ENCODE measurements at places on chromosomes 5 and 9. TPM values are rescaled to one million over a fixed set of nuclear protein-coding genes. Genes with fewer than 3 reads are reported as not detected.

The STOM gene
- total RNA-seq = 162 TPM

The MORN5 gene
- total RNA-seq = not detected

The FOXD4 gene
- total RNA-seq = not detected

The CD72 gene
- 1.7 TPM for total RNA-seq

The HIGD2A gene
- 90.5 TPM for total RNA-seq

The SLC36A3 gene
- not detected for total RNA-seq

The ANXA2R gene
- total RNA-seq = 2.7 TPM

The ADGRV1 gene
- total RNA-seq = 7.1 TPM

The PCDHGA10 gene
- total RNA-seq = 6.1 TPM

The PIP5KL1 gene
- not detected for total RNA-seq

The TICAM2 gene
- total RNA-seq = 4.0 TPM

The GEMIN5 gene
- 23.9 TPM for total RNA-seq

The SNX18 gene
- 36.4 TPM for total RNA-seq

The GPR21 gene
- 2.6 TPM for total RNA-seq

The MYMK gene
- total RNA-seq = 18.3 TPM

The COL23A1 gene
- 5.4 TPM for total RNA-seq

The KDM4C gene
- 51.6 TPM for total RNA-seq

The OR13C3 gene
- not detected for total RNA-seq

The GCNT4 gene
- 0.82 TPM for total RNA-seq

The OTULINL gene
- 4.4 TPM for total RNA-seq

The AQP3 gene
- total RNA-seq = 143 TPM

The IFNK gene
- not detected for total RNA-seq

The AGXT2 gene
- not detected for total RNA-seq

The DPYSL3 gene
- 158 TPM for total RNA-seq

The DND1 gene
- not detected for total RNA-seq

The ACOT12 gene
- not detected for total RNA-seq

The BNC2 gene
- 25.8 TPM for total RNA-seq

The ST6GALNAC4 gene
- total RNA-seq = 39.8 TPM

The FBP1 gene
- 4.4 TPM for total RNA-seq

The TRIM36 gene
- total RNA-seq = 1.8 TPM

The LHX6 gene
- total RNA-seq = 5.4 TPM

The SUSD3 gene
- total RNA-seq = 3.7 TPM

The TOR4A gene
- 5.4 TPM for total RNA-seq

The ENHO gene
- total RNA-seq = 4.4 TPM

The TSSK1B gene
- total RNA-seq = not detected

The LRRC14B gene
- 46.0 TPM for total RNA-seq

The IFT74 gene
- total RNA-seq = 22.0 TPM

The IPO11 gene
- total RNA-seq = 38.9 TPM

The WWC1 gene
- 15.5 TPM for total RNA-seq

The HAVCR1 gene
- total RNA-seq = not detected

The IFNA8 gene
- not detected for total RNA-seq

The MCC gene
- total RNA-seq = 51.2 TPM

The BAAT gene
- total RNA-seq = 0.41 TPM

The EMB gene
- total RNA-seq = 7.9 TPM

The OR1L6 gene
- total RNA-seq = not detected
